ENCODE measurements at places on chromosomes 2 and 18. TPM values are rescaled to one million over a fixed set of nuclear protein-coding genes. Genes with fewer than 3 reads are reported as not detected.

The SULT1C4 gene
- total RNA-seq = not detected

The FMNL2 gene
- total RNA-seq = 2.5 TPM

DNA sequence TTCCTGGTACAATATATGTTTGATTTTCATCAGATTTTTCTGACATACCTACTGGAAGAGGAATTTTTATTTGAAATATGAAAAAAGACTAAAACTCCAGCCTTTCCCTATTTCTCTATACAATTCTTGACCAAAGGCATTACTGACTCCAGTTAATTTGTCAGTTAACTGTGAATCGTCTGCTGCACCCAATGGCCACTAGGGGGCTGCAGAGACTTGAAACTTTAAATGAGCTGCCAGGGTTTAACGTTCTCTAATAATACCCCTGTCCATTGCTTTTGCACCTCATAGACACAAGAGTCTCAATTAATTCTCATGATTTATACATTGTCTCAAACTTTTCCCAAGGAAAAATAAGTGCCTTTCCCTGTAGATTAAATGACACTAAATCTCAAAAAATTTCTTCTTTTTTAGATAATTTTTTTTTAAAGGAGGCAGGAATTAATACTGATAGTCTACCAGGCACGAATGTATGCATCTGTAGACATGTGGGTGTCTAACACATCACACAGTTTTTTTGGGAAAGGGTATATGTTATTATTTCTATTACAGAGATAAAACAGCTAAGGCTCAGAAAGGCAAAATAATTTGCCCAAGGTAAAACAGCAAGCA lies 1.8 kb upstream of the ALK start:
- DNase-seq = peak; percentile 72

The ATP5MC3 gene
- total RNA-seq = 308 TPM

DNA sequence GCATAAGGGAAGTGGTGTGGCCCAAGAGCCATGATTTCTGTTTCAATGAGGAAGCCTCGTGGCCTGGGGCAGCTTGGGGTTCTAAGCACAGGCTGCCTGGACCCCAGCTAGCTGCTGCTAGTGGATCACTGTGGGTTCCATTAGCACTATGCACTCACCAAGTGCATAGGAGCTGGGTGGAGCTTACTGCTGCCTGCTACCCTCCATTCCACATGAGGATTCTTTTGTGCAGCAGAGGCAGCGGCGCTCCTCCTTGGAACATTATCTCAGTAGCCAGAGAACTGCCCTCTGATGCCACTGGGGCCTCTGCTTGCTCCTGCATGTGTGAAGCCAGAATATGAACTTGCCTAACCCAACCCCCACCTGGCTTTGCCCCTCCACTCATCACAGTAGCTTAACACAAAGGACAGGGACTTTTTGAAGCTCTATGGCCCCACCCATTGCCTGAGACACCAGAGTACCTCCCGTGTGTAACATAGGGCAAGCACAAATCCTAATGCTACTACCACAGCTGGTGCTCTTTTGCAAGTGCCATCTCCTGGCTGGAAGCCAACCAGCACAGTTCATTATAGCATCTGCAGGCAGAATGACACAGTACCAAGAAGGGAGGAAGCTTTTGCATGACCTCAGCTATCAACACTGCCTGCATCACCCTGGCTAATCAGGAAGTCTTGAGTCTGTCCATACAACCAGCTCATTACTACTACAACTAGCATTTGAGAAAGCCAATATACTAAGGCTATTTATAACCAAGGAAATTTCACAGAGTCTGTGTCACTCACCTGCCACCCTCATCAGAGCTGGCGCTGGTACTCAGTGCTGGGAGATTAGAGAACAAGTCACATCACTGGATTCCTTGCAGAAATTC lies 297.0 kb upstream of the GULP1 start:
- no peak for DNase-seq

DNA sequence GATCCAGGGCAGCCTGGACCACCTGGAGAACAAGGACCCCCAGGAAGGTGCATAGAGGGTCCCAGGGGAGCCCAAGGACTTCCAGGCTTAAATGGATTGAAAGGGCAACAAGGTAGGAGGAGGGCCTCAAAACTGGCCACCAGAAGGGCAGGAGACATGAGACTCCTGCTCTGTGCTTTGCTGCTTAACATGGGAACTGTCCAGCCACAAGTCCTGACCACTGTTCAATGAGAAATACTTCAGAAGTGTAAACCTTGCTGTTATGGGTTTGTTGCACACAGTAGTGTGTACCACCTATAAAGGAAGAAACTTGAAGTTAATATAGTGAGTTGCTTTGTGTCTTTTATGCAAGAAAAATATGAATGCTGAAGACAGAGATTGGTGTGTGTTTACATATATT lies 44.2 kb upstream of the MFF start:
- DNase-seq = no peak

DNA sequence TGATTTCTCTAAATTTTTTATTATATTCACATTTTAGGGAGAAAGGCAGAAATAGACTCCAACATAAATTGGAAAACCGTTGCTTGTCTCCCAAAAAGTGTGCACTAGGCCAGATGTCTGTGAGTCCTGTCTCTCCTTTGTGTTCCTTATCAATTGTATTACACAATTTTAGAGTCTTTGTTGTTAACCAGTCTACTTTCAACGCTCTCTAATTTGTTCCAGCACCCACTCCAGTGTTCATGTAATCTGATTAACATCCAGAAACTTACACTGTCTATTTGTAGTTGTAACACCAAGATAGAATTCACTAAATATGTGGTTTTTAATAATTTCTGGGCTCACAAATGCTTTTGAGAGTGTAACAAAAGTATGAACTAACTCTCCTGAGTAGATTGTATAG lies 195.6 kb downstream of the FSIP2 start:
- DNase-seq = no peak

DNA sequence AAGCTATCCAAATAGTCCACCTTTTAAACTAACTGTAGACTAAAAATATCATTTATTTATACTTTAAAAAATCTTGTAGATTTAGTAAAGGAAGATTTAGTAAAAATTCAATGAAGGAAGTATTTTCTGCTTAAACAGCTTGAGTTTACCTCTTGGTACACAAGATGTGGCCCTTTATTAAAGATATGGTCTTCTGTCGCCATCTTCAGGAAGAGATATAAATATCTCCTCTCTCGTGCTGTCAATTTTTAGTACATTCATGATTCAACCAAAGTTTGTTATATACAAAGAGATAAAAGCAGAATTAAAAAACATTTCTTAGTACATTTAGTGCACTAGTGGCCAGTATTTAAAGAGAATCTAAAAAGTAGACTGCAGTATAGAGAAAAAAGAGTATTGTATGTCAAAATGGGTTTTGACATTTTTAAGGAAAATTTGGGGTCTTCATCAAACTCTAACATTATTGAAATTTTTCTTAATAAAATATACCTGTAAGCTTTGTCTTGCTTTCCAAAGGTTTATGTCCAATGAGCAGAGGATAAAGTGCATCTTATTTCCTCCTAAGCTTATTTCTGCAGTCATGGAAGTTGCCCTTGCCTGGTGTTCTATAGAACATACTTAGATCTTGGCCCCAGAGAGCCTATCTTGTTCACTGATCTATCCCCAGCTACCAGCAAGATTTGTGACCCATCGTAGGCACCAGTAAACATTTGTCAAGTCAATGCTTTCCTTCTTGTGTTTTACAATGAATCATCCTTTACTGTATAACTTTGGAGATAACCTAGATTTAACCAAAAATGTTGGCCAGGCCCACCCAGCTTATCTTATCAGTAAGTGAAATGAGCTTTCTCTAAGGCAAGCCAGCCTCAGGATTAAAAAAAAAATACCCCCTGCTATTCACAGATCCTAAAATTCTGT lies 18.5 kb upstream of the EML6 start:
- no peak for DNase-seq

The ZNF396 gene
- 0.77 TPM for total RNA-seq

The REG1B gene
- total RNA-seq = not detected

Measured in activated naive CD4-positive, alpha-beta T cell treated with anti-CD3 and anti-CD28 coated beads for 36 hours (primary cell).